ENCODE measurements at places on chromosomes 6 and 20.

DNA sequence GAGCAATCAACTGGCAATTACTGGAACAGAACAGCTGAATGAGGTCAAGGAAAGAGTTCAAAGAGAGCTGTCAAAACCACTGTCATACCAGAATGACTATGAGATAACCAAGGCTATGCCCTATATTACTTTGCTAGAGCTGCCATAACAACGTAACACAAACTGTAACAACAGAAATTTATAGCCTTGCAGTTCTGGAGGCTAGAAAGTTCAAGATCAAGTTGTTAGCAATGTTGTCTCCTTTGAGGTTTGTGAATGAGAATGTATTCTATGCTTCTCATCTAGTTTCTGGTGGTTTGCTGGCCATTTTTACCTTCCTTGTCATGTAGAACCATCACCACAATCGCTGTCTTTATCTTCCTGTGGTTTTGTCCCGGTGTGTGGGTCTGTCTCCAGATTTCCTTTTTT is 1323.0 kb upstream of the GJE1 start:
- no peak for DNase-seq

DNA sequence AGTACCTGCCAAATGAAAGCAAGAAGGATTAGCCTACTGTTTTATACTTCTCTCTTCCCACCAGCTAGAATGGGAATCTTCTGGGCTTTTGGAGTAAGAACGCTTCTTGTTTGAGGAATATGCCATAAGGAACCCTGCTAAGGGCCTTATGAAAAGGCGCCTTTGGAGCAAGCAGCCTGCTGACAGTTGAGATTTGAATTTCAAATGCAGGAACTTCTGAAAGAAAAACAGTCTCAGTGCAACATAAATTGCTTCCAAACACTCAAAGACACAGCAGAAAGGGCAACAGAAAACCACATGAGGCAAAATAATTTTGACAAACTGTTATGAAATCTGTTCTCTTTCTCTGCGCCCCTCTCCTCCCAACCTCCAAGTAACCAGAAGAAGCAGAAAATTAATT is 149.4 kb upstream of the B3GAT2 start:
- DNase-seq: no peak

- DNase-seq: no peak
Observed at GRCh38 chr6:11009353-11009752, 34.8 kb downstream of the ELOVL2 start.

DNA sequence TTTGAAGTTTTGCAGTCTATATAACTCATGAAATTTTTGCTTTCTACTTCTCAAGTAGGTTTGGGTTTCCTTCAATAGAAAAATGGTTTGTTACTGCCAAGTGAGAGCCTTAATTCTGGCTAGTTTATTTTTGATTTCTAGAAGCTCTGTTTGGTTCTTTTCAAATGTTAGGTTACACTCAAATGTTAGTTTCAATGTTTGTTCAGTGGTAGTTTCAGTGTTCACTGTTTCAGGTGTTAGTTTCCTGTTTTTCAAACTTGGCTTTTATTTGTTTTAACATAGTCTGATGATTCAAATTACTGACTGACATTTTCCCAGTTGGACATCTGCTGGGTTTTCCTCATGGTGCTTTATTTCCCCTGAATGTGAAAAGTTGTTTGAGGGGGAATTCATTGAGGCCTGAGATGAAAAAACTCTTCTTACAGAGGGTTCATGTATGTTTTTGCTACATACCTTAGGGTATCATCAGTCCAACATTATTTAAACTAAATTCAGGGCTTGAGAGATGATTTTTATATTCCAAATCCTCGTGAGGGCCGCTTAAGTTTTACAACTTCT is 189.0 kb downstream of the JARID2 start:
- no peak for DNase-seq

GRCh38 chr6:113120582-113121285 is 736.4 kb upstream of the MARCKS start:
- no peak for DNase-seq

GRCh38 chr20:48877304-48877703 is 44.2 kb upstream of the ARFGEF2 start:
- no peak for DNase-seq

- DNase-seq: no peak
Observed at GRCh38 chr6:82881519-82881918, 184.1 kb downstream of the UBE3D start.

GRCh38 chr6:148999929-149000468 is 253.2 kb downstream of the UST start:
- peak; percentile 58 for DNase-seq

DNA sequence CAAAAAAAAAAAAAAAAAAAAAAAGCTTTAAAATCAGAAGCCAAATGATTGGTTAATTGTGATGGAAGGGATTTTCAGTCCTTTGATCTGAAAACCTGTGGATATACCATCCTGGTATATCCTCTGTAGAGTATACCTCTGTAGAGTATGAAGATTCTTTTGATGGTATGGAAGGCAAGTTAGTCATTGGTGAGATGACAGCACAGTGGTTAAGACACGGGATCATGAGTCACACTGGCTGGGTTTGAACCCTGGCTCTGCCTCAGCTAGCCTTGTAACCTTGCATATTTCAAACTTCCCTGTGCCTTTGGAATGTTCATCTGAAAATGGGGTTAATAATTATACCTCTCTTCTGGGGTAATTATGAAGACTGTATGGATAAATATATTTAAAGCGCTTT is 179.3 kb downstream of the CARMIL1 start:
- DNase-seq: no peak

GRCh38 chr6:164216839-164217238 is 802.3 kb downstream of the QKI start:
- DNase-seq: no peak

GRCh38 chr20:63367446-63368055 is 6.4 kb upstream of the CHRNA4 start:
- DNase-seq: no peak

DNA sequence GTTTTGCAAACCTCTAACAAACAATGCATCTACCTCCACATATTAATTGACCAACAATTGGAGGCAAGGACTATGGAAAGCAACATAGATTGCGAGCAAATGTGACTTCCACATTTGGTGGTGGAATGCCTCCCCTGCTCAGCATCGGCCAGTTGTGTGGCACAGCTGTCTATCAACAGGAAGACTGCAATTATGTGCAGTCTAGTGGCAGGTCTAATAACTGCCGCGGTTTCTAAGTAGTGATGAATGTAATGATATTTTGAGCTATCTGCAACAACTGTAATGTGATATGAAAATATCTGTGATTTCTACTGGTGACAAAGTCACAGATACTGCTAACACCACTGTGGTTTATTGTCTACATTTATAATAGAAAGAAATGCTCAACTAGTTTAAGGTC is 56.8 kb downstream of the NCR2 start:
- DNase-seq: no peak

GRCh38 chr6:155274533-155274932 is 10.7 kb downstream of the CLDN20 start:
- no peak for DNase-seq

DNA sequence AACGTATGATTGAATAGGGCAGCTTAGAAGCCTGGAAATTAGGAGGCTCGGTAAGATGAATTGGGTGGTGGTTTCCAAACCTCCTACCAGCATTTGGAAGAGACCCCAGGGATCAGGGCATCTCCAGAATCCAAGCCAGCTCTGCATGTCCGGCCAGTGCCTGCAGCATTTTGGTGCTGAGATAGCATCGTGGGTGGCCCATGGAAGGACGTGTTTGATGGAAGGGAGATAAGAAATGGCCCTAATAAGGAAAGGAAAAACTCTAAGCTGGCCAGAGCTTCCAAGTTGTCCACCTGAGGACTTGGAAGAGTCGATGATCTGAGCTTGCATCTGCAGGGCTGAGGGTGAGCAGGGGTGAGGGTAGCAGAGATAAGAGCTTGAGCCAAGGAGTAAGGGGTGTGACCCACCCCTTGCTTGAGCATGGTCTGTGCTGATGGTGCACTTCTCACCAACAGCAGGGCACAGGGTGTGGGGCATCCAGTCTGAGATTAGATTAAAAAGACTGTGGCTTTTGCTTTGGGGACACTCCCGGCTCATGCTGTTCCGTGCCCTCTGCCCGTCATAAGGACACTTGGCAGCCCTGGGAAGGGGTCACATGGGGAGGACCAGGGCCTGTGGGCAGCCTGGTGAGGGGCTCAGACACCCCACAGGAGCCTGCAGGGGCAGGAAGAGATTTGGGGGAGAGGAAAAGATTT is 213.2 kb downstream of the ERMARD start:
- no peak for DNase-seq

DNA sequence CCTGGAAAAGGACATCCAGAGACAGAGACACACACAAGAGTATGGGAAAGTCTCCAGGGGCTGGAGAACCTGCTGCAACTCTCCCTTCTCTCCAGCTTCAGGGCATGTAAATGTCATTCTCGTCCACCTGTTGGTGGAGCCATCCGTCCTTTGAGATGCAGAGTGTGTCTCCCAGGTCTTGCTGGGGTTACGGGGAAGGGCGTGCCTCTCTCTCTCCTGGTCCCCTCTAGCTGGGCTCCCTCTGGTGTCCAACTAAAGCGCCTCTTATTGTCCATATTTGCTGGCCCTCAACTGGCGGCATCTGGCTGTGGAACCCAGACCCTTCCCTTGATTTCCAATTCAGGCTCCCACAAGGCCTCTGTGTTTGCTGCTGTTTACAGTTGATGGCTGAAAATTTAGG is 244.1 kb downstream of the BMP7 start:
- DNase-seq: no peak

DNA sequence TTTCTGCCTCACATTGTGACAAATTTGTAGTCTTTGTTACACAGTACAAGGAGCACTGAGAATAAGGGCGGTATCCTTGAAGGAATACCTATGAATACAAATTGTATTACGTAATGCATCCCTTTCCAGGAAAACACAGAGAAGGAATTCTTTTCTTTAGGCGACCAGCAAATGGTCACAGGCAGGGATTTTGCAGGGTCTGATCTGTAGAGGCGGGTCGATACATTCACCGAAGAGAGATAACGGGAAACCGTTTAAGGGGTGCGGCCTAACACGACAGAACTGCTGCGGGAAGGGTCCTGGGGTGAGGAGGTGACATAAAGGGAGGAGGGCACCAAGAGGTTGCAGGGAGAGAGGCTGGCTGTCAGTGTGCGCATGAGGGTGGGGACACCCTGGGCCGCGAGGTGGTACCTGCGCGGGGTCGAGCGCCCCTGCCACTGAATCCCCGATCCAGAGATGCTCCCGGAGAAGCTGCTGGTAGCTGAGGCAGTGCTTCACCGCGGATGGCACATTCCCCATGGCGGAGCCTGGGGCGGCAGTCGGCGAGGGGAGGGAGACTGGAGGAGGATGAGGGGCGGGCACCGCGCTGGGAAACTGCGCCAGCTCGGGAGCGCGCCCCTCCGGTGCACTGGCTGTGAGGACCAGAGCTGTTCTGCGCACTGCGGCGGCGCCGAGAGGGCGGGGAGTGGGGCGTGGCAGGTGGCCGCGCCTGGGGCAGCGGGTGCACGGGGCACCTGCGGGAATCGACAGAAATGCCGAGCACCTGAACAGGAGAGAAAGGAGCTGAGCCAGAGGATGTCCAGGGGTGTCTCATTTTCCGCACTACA is at the start of gene HMGCLL1:
Gene HMGCLL1, minus strand, starts transcription at position 656 of the 827 bp plus-strand sequence. Its CDS starts 137 bp downstream, at position 519.
- no peak for DNase-seq

GRCh38 chr6:159982731-159983506 is 14.0 kb downstream of the IGF2R start:
- DNase-seq: no peak

- no peak for DNase-seq
Observed at GRCh38 chr6:138682704-138683527, 90.7 kb upstream of the CCDC28A start.

DNA sequence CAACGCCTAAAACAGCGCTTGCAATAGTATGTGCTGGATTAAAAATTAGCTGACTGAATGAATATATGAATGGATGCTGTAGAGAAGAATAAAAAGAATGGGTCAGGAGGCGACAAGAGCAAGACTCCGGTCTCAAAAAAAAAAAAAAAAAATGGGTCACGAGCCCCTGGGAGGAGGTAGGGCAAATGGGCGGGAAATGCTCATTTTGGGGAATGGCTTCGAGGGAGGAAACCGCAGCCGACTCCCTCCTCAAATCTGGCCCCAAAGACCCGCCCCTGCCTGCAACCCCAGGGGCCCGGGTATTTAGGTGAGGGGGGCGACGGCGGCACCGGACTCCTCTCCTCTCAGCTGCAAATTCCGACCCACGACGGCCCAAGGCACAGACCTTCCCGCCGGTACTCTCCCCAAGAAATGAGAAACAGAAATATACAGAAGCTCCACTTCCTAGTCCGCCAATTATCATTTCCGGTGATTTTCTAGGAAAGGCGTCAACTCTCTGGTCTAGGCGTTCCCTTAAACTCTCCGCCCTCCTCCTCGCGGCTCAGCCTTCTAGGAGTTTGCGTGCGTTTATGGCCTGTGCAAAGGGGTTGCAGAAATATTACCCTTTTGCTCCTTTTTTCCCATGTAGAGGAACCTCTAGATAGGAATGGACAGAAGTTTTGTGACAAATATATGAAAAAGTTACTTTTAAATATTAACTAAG is at the start of gene ZNF311:
Gene ZNF311, minus strand, starts transcription at position 133 of the 703 bp plus-strand sequence. CDS start 1,361 bp downstream, outside the sequence.
- DNase-seq: no peak

- DNase-seq: no peak
Observed at GRCh38 chr6:8194490-8194889, 92.1 kb upstream of the EEF1E1 start.

DNA sequence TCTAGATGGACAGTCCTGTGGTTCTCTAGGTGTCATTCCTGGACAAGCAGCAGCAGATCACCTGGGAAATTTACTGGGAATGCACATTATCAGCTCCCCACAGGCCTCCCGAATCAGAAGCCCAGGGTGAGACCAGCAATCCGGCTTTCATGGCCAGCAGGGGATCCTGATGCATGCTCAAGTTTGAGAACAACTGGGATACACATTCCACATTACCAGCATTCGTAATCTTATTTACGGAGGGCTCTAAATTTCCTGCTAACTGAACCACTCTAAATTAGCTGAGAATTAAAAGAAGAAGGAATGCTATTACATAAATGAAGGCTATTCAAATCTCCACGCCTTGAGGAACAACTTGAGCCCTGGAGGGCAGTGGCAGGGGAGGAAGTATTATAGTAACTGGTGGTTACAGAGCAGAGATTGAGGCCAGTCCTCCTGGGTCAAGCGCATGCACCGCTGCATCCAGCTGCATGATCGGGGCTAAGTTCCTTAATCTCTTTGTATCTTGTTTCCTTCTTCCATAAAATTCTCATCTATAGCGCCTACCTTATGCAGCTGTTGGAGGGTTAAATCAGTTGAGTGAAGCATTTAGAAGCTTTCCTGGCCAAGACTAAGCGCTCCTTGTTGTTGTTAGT is 403.7 kb downstream of the CDH26 start:
- no peak for DNase-seq

GRCh38 chr20:6887966-6888365 is 120.5 kb downstream of the BMP2 start:
- DNase-seq: no peak

DNA sequence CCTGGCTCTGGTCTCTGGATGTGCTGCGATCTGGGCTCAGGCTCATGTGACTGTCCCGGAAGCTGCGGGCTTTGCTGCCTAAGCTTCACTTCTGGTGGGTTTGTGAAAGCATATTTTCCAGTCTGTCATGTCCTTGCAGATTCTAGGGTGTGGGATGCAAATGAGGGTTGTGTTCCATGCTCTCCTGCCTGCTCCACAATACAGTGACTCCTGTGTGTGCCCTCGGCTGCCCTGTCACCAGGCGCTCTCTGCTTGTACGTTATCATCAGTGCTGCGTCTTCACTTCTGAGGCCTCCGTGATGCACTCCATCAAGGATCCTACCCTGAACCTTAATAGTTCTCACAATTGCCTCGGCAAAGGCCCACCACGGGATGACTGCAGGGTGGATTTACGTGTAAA is 84.2 kb downstream of the TTLL2 start:
- DNase-seq: no peak
